ENCODE measurements at places on chromosomes 1 and 21.

DNA sequence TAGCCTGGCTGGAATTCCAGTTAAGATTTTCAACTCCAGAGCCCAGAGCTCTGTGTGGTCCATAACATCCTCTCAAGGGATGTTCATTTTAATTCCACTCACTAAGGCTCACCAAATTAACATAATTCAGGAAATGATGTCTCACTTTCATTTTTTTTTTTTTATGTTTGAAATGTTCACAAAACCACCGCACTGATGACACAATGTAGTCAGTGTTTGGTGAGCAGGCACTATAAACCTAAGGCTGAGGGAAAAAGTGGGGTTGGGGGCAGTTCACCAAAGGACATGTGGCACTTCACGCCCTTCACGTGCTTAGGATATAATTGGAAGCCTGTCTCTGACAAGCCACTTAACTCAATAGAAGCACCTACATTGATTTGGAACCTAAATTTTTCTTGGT, 177.3 kb upstream of the CAMK1G start:
- DNase-seq, result no peak

DNA sequence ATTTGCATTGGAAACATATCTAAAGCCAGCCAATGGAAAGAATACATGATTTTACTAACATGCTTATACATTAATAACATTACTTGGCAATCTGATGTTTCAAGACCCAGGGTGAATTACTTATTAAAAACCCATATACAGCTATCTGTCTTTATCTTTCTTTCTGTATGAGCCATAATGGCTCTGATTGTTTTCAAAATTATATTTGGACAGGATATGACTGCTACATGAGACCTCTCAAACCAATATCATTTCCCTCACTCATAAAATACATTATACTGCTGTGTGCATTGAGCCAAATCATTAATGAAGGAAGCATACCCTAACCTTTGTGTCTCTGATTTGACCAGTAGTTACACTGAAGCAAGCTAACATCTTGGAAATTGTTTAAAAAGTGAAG, 205.9 kb upstream of the DPYD start:
- DNase-seq, result no peak

GRCh38 chr1:29810121-29811120, 574.1 kb downstream of the PTPRU start:
- DNase-seq, result no peak

DNA sequence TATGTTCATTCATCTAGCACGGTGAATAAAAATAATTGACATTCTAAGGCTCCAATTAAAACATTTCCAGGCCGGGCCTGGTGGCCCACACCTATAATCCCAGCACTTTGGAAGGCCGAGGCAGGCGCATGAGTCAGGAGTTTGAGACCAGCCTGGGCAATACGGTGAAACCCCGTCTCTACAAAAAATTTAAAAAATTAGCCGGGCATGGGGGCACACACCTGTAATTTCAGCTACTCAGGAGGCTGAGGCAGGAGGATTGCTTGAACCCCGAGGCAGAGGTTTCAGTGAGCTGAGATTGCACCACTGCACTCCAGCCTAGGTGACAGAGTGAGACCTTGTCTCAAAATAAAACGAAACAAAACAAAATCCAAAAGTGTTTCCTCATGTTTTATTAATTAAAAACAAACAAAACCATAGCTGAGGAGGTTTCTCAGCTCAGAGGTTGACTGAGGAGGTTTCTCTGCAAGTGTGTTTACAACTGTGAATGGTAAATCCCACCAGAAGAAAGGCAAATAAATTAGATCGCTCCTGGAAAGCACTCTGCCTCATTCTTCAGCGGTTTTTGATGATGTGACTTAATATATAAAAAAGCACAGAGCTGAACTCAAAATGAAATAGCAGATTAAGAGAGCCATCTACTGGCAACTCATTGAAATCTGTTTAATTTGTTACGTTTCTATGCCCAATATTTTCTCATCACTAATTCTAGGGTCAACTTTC, 37.7 kb upstream of the ATG4C start:
- no peak for DNase-seq

- no peak for DNase-seq
These were observed 233.1 kb upstream of the CSF3R start for GRCh38 chr1:36715797-36716196.

- no peak for DNase-seq
These were observed at the start of gene MMP23B for GRCh38 chr1:1631782-1632420. Gene MMP23B, plus strand, starts transcription at chr1:1632173. Its CDS starts 46 bp downstream, at chr1:1632219.
